Smooth muscle cell of the umbilical artery (primary cell): ENCODE measurements at places on chromosomes 16 and 17. TPM values are rescaled to one million over a fixed set of nuclear protein-coding genes. Genes with fewer than 3 reads are reported as not detected.

GLIS2 gene
- total RNA-seq, result 3.3 and 5.3 TPM in 2 replicates

RTN4RL1 gene
- total RNA-seq, result 0.05 TPM in 1 of 2 replicates, not detected in the other

ITGB3 gene
- 75.4 and 88.1 TPM in 2 replicates for total RNA-seq

KRT40 gene
- not detected in 2 replicates for total RNA-seq

MFAP4 gene
- total RNA-seq, result 4.6 and 41.3 TPM in 2 replicates

GPRC5C gene
- total RNA-seq, result 0.09 and 0.89 TPM in 2 replicates
